H7 (cell line): ENCODE measurements at places on chromosomes 16 and 17.

DNA sequence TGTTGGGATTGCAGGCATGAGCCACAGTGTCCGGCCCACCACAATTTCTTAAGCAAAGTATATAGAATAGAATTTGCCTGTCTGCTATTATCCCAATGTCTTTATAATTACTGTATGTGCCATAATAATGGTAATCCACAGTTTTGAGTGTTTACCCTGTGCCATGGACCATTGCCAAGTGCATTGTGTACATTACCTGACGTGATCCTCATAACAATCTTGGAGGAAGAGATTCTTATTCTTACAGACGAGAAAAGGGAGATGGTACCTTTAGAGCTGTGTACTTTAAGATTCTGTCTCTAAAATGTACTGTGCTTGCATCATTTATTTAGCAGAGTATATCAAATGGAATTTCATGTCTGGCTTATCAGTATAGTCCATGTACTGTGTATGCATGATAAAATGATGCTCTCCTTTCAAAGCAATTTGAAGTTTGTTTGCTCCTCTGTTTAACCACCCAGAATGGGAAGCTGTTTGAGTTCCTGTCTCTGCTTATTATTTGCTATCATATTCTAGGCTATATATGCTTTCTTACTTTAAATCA lies 13.8 kb upstream of the CDR2 start:
- DNase-seq: no peak

DNA sequence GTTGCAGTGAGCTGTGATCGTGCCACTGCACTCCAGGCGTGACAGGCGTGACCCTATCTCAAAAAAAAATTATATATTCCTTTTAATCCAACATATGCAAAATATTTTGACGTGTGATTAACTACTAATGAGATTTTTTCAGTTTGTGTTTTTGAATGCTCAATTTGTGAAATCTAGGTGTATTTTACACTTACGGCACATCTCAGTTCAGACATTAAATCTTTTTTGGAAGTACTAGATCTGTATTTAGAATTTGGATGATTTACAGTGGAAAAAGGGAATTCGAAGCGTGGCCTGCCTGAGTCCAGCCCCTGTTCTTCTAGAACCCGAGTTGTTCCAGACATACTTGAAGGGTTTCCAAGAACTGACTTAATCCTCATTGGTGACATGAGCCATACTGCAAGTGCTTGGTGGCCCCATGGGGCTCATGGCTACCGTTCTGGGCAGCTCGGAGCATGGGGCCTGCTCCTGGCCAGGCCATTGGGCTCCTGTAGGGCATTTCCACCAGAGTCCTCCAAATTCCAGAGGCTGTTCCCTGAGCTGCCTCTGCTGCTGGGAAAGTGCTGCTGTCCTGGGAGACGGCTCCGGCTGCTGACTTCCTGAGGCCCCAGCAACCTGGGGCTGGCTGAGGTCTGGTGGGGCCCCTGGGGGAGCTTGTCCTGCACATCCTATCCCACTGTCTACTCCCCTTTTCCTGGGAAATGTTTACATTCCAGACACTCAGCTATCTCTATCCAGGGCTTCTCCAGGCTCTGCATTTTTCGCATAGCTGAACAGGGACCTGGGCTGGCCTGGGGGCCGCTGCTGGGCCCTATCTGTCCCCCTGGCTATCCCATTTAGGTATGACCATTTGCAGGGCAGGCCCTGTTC lies 27.2 kb downstream of the LLGL2 start:
- peak; percentile 75 for DNase-seq

DNA sequence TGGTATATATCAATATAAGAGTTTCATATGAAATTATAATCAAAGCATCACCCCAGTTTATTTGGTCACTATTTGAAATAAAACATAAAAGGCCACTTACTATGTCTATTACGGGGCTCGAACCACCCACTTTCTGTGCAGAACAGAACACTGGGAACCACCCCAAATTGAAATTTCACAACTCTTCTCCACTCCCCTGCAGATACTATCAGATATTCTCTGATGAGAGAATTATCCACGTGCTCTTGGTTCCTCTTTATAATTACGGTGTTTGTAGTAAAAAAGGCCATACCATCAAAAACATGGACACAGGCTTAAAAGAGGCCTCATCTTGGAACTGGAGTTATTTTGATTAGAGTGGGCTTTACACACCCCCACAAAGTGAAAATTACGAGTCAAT lies 82.8 kb downstream of the WDR59 start:
- DNase-seq: no peak

- no peak for DNase-seq
These were observed 21.1 kb downstream of the MINK1 start for GRCh38 chr17:4854111-4854681.

- no peak for DNase-seq
These were observed 320.8 kb downstream of the HAPSTR1 start for GRCh38 chr16:9412031-9412914.

DNA sequence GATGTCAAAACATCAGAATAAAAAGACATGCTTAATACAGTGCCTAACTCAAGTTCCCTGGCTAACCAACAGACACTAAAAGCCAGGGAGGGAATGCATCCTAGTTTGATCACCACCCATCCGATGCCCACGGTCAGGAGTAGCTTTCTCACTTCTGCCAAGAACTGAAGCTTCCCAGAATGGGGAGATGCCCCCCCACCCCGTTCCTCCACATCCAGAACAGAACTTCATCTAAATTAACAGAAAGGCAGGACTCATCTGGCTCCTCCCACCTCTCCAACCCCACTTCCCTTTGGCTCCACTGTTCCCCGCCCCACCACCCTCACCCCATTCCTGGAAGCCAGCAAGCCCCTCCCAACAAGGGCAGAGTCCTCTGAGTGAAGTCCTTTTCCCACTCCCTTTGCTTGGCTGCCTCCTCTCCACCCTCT lies 33.7 kb downstream of the GDE1 start:
- DNase-seq: peak; percentile 72

DNA sequence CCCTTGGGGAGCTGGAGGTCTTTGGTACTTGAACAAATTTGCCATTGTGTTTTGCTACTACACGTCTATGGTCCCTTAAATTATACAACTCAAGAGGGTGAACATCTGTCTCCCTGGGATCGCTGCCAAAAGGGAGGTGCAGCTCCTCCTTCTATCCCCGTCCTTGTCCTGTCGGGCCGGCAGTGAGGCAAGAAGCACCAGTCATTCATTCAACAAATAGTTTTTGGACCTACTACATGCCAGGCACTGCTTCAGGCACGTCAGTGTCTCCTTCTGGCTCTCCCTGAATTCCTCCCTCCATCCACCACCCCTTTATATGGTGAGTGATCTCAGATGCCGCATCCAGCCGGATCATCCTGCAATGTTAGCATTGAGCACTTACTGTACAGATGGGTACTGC lies 2.2 kb upstream of the RPL38 start:
- DNase-seq: no peak

DNA sequence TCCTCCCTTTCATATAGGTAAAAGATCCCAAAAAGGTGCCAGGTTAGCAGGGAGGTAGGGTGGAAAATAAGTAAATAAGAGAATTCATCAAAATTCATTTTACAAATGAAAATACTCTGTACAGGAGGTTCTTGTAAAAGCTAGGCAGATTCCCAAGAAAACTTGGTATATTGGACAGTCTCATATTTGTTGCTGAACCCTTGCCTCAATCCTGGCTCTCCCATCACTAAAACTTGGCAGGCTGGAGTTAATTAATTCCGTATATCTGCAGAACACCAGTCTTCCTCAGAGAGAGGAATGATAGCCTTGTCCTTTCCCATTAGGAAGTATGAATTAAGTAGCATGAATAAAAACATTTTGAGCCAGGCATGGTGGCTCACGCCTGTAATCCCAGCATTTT lies 66.2 kb upstream of the MTMR4 start:
- no peak for DNase-seq

GRCh38 chr17:49618028-49618611 lies 42.4 kb downstream of the NXPH3 start:
- DNase-seq: no peak

- DNase-seq: peak; percentile 96
These were observed 4.5 kb downstream of the PRSS27 start for GRCh38 chr16:2715519-2715918.

DNA sequence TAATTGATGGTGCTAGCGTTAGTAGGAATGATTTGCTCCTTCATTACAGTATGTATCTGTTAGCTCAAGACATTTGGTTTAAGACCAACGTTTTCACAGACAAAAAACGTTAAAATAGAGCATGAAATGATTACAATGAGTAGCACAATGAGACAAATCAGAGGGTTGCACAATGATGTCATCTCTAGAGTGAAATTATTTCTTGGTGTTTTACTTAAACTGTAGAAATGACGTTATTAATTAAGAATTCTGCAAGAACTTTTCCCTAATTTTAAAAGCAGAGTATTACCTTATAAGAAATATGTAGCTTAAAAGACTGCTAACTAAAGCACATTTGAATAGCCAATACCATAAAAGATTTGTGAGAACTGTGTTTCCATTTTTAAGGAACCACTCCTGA lies 373.4 kb upstream of the KIF2B start:
- DNase-seq: no peak
